ENCODE measurements at places on chromosomes 6 and 20.

DNA sequence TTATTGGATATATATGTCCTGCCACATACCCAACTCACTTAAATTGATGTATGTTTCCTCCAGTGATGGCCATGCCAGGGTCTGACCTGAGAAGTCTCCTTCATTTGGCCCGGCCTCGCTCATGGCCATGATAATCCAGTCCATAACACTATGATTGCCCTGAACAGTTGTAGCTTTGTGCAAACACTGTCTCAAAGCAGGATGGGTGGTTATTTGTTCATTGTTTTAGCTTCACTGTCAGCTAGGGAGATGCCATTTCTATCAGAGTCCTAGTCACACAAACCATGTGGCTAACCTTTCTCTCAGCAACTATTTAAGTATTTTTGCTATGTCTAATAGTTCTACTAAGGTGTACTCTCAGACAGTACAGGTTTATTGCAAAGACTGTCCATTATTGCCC, 47.6 kb upstream of the ZNF337 start:
- DNase-seq = no peak

DNA sequence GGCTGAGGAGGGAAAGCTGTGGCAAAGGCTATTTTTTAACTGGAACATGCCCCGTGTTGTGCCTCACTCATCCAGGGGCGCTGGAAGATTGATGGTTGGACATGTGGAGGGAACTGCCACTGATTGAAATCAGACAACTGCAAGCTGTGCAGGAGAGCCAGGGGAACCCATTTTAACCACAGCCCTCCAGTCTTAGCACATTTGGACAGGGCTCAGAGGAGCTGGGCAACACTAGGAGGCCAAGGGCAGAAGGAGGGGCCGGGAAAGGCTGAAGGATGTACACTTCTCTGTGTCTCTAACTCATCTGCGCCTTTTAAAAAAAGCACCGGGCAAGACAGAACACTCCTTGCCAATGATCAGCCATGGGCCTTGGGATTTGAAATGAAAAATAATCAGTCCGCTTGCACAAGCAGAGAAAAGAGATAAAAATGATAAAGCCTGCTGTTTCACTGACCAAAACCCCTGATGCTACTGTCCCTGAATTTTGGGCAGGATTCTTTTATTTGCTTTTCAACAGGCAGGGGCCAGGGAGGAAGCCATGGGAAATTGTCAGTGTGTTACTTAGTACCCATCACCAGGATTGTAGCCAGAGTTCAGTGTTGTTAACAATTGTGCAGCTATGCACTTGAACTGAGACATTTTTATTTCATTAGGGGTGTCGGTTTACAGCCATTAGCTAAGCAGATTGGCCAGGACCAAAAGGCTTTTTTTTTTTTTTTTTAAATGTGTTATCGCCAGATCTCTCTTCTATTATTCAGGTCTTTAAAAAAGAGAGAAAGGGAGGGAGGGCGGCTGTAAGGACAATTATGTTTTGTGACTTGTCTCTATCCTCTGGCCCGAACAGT, 109.3 kb upstream of the EYA4 start:
- no peak for DNase-seq

DNA sequence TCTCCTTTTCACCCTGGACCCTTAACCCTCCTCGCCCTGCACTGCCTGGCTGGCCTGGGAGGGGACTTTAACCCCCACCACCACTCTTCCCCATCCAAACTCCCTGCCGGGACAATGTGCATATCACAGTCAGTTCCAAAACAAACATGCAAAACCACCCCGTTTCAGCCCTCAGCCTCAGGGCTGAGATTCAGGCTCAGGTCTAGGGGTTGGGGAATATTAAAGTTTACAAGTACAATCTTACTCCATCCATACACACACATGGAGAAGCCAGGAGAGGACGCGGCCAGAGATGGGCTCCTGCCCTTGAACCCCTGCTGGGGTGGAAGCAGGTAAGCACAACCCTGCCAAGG, 534 bp downstream of the KIAA1755 start:
- no peak for DNase-seq

GRCh38 chr6:158290659-158291058, 21.6 kb upstream of the TULP4 start:
- DNase-seq = peak; percentile 38

GRCh38 chr20:54623991-54624569, 148.7 kb downstream of the DOK5 start:
- DNase-seq = no peak

- DNase-seq = no peak
Measured at GRCh38 chr6:51184046-51184445, 365.4 kb downstream of the TFAP2B start.

- no peak for DNase-seq
Measured at GRCh38 chr6:165987483-165988301, 180.0 kb downstream of the TBXT start.

- no peak for DNase-seq
Measured at GRCh38 chr6:128421788-128422187, 98.6 kb downstream of the PTPRK start.

DNA sequence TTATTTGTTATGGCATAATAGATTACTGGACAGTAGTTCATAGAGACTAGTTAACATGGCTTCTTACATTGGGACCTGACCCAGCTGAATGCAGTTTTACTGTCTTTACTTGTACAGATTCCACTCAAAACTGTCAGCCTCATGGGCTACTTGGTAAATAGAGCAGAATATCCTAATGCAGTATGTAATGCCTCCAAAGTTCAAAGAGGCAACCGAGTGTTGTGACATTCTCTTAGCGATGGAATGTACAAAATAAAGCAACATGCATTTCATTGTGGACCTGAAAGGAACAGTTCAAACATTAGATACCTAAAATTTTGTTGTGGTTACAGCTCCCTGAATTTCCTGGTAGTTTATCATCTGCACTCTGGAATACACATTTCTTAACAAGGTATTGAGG, 29.1 kb upstream of the RGS17 start:
- no peak for DNase-seq

DNA sequence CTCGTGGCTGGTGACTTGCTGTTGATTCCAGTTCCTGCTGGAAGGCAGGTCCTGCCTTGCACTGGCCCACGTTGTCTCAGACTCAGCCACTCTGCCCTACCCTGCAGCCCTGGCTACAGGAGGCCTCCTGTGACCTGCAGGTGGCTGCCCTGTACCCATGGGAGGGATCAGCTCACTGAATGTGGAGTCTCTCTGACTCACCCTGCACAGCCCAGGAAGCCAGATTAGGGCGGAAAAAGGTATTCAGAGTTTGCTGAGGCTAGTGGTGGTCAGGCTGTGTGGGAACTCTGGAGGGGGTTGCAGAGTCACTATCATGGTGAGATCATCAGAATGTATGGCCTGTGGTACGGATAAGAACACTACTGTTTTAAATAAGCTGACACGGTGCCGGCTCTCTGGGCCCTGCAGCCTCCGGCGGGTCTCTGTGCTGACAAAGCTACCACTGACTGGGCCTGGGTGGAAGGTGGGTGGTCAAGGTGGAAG, 24.7 kb upstream of the PYGB start:
- DNase-seq = no peak

GRCh38 chr20:37544386-37544785, 16.7 kb upstream of the BLCAP start:
- no peak for DNase-seq

GRCh38 chr6:119171864-119172588, 93.6 kb upstream of the FAM184A start:
- DNase-seq = no peak

- peak; percentile 63 for DNase-seq
Measured at GRCh38 chr6:105733556-105734162, 330.8 kb upstream of the PREP start.

GRCh38 chr6:119626884-119627619, 277.5 kb upstream of the MAN1A1 start:
- no peak for DNase-seq

DNA sequence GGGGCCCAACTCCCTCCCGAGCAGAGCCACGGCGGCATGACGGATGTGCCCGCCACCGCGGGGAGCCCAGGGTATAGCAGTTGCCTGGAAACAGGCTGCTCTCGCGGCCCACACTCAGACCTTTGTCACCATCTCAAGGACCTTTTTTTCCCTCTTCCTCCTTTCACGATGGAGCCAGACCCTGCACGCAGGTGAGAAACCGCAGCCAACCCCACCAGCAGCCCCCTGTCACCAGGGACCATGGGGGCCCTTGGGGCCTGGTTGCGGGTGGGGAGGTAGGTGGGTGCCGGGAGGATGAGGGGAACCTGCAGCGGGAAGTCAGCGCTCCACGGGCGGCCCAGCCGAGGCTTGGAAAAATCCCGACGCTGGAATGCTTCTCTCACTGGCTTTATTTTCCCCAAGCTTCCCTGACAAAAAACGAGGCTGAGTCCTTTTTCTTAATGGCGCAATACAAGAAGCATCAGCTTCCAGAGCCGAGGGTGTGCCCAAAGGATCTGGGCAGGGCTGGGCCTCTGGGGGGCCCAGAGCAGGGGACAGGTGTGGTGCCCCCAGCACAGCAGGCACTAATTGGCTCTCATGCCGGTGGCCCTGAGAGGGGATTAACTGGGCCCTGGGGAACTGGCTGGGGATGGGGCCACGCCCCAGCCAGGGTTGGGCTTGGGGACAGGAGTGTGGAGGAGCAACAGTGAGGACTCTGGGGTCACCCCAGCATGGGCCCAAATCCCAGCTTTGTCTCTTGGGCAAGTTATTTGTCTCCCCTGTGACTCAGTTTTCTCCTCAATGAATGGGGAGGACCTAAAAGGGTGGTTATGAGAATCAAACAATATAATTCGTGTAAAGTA, 23.9 kb downstream of the NOL4L start:
- no peak for DNase-seq

DNA sequence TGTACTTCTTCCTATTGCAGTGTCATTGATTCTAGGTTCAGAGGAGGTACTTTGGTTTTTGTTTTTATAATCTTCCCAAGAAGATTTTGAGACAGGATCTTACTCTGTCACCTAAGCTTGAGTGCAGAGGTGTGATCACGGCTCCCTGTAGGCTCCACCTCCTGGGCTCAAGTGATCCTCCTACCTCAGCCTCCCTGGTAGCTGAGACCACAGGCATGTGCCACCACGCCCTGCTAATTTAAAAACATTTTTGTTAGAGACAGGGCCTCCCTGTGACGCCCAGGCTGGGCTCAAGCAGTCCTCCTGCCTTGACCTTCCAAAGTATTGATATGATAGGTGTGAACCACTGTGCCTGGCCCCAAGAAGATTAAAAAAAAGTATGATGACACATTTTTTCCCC, 3.4 kb upstream of the SLC17A5 start:
- no peak for DNase-seq

DNA sequence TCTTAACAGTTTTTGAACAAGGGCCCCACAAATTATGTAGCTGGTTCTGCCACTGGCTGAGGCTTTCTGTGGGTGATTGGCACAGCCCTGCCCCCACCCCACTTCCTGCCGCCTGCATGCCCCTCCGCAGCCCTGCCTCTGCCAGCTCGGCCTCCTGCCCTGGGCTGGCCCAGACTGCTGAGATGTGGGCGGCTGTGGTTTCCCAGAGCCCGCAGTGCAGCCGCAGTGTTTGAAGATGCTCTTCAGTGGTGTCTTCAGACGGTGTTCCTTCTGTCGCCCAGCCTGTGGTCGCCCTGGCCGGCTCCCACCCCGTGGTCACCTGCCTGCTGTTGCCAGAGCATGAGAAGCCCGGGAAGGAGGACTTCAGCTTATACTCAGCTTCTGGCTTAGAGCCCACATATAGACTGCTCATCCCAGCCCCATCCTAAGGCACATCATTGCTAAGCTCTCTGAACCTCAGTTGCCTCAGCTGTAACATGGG, 154.3 kb downstream of the VEGFA start:
- peak; percentile 53 for DNase-seq

DNA sequence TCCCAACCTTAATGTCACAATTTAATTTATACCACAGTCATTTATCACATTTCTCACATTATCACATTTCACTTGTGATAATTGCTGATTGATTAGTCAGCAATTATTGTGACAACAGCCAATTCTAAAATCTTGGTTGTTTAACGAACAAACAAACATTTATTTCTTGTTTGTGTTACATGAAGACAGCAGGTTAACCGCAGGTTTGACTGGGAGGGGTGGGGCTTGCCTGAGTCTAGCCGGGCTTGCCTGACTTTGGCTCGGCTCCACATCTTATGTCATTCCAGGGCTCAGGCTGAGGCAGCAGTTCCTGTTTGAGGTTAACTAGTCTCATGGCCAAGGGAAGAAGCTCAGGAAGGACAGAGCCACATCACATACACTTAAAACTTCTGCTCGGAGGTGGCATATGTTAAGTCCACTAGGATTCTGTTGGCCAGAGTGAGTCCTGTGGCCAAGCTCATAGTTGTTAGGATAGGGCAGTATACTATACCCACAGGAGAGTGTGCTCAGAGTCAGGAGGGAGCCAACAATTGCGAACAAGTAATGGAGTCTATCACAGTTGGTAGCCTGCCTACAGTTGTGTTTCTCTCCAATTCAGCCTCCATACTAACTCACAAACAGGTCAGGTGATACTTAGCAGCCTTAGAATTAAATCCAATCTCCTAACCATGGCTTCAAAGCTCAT, 90.0 kb upstream of the IFNGR1 start:
- DNase-seq = peak; percentile 84

DNA sequence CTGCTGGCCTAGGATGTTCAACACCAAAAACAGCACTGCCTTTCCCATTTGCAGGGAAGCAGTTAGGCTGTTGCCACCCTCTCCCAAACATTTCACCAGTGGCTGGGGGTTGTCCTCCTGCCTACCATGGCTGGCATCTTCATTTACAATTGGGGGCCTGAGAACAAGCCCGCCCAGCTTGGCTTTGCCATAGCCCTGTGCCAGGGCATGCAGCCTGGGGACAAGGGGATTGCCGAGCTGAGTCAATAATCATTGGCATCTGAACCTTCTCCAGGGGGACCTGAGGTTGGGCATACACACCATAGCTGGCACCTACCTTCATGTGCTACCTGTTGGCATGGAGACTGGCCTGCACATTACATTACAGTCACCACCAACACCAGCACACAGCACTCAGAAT, 345.1 kb downstream of the KHDRBS2 start:
- no peak for DNase-seq

GRCh38 chr20:5862703-5863039, 87.7 kb downstream of the TRMT6 start:
- DNase-seq = peak; percentile 21

DNA sequence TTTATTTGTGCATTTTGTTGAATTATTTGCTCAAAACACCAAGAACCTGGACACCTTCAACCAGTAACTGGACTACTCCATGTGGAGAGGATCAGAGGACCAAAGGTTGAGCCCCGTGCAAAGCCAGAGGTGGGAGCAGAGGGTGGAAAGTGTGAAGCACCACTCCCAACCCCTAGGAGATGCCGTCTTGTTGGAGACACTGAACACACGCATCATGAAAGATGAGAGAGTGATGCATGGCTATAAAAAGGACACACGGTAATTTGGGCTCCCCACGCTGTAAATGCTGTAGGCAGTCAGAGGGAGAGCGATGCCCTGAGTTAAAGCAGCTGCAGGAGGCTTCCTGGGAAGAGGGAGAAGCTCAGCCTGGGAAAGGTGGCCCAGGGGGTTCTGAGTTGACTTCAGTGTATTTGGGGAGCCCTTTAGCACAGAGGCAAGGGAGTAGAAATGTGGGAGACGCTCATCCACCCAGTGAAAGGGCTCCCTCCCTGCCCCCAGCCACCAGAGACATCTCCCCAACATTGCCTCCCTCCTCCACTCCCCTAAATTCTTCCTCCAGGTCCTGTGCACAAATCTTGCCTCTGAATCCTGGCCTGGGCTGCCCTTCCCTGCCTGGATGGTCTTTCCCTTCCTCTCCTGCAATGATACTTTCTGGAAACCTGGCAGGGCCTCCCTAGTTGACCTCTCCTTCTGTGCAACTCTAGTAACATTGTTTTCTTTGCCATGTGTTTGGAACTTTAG, 55.8 kb upstream of the IYD start:
- no peak for DNase-seq

- DNase-seq = no peak
Measured at GRCh38 chr20:35008411-35009342, 53.0 kb downstream of the MYH7B start.

All from inflammatory macrophage treated with lipopolysaccharide for 4 hours (primary cell).